ENCODE measurements at places on chromosomes 16 and 17.

DNA sequence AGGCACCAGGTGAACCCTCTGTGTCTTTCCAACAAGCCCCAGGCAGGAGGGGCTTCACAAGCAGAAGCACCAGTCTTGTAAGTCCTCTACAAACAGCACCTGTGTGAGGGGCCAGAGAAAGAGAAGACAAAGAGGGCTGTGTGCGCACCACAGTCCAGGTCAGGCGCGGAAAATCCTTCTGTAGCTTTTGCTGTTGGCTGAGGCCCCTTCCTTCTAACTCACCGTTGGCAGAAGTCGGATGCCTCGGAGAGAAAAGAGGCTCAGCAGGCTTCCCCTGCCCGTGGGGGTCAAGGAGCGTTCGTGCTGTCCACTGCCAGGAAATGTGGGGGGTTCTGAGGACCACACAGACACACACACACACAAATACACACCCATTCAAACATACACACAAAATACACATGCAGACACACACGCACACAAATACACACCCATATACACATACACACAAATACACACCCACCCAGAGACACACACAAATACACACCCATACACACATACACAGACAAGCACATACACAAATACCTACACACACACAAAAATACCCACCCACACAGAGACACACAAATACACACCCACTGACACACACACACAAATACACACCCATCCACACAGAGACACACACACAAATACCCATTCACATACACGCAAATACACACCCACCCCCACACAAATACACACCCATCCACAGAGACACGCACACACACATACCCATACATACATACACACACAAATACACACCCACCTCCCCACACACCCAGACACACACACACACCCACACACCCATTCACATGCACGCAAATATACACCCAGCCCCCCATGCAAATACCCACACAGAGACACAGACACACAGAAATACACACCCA, 6.8 kb downstream of the ZG16B start:
- no peaks in the 10 kb centered on the region for H3K36me3 ChIP-seq
- DNase-seq, result no peak
- H3K27ac ChIP-seq, result no peak overlapping the region

DNA sequence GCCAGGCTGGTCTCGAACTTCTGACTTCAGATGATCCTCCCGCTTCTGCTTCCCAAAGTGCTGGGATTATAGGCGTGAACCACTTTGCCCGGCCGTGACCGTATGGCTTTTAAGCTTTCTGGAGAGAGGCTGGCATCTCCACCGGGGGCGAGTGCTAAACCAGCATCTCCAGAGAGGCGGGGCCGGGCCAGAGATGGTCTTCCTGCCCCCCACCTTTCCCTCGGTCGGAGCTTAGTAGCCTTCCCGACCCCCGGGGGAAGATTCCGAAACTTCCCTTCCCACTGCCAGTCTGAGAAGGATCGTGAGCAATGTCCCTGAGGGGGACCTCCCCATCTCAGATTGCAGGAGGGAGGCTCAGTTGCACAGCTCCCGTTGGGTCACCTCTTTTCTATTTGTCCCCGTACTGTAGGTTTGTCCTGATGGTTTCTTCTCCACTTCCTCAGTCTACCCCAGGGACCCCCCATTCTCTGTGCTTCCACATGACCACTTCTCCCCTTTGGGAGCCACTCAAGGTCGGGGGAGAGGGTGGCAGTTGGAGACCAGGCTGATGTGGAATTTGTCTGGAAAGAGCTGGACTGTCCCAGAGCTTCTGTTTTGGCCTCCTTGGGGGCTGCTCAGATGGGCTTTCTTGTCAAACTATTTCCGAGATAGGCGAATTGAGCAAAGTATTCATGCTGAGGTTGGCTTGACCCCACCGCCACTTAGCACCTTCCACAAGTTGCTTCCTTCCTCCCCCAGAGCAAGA, 18.2 kb downstream of the IGF2BP1 start:
- H3K27me3 ChIP-seq, result no peaks in the 10 kb centered on the region
- no peak overlapping the region for H3K4me3 ChIP-seq
- no peaks in the 10 kb centered on the region for H3K36me3 ChIP-seq
- DNase-seq, result peak; percentile 3

- no peak overlapping the region for H3K4me3 ChIP-seq
- no peak for DNase-seq
- H3K36me3 ChIP-seq, result peaks cover 75% of the 10 kb centered on the region
- no peak overlapping the region for H3K27ac ChIP-seq
- peaks cover 3% of the 10 kb centered on the region for H3K4me1 ChIP-seq
- H3K27me3 ChIP-seq, result no peaks in the 10 kb centered on the region
Observed at GRCh38 chr17:82252511-82253178, 20.9 kb downstream of the CSNK1D start.

DNA sequence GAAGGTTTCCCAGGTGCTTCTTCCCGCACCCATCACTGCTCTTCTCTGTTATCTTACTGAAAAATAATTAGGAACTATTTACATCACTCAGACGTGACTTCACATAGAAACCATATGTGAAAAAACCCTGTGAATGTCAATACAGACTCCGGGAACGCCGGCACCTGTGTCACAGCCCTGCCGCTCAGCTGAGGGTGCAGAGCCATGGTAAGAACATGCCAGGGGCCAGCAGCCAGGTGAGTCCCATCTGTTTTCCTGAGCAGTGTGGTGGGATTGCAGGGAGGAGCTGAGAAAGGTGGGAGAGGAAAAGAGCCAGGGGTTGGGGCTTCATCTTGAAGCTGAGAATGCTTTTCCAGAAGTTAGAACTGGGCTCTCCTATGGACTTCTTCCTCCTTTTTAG, 13.7 kb downstream of the FOXF1 start:
- peaks cover 2% of the 10 kb centered on the region for H3K4me1 ChIP-seq
- no peak overlapping the region for H3K4me3 ChIP-seq
- H3K27me3 ChIP-seq, result peaks cover 83% of the 10 kb centered on the region
- DNase-seq, result no peak
- H3K36me3 ChIP-seq, result no peaks in the 10 kb centered on the region

DNA sequence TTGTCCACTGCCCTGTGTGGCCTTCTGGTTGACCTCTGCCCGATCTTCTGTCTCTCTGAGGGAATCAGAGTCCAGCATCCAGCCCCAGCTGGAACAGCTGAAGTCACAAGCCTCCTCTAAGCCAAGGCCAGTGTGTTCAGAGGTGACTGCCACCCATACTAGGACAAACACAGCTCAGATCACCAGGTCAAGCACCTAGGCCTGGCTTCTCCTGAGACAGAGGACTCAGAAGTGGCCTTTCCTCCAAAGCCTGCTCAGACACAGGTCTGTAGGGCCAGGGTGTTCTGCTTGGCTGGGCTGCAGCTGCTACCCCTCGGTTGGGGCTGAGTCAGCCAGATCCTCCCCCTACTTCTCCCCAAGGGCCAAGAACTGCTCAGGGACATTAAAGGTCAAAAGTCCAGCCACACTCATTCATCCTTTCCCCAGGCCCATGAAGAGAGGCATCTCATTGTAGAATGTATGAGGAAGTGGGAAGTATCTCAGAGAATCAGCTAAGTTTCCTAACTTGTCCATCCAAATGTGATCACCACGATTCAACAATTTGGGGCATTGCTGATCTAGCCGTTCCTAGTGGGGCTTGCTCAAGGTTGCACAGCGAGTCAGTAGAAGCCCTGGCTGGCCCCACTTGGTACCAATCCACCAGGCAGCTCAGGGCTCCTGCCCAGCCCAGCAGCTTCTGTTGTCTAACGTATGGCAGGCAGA, 7.6 kb downstream of the SLC46A1 start:
- peaks cover 59% of the 10 kb centered on the region for H3K36me3 ChIP-seq
- H3K27me3 ChIP-seq, result no peaks in the 10 kb centered on the region
- no peak overlapping the region for H3K4me3 ChIP-seq
- no peaks in the 10 kb centered on the region for H3K4me1 ChIP-seq

- H3K4me3 ChIP-seq, result peak overlapping the region; percentile 48
- H3K36me3 ChIP-seq, result peaks cover 26% of the 10 kb centered on the region
- peaks cover 72% of the 10 kb centered on the region for H3K4me1 ChIP-seq
- peak; percentile 51 for DNase-seq
- H3K27me3 ChIP-seq, result no peaks in the 10 kb centered on the region
Observed at GRCh38 chr17:76271669-76272540, 6.8 kb downstream of the UBALD2 start.

DNA sequence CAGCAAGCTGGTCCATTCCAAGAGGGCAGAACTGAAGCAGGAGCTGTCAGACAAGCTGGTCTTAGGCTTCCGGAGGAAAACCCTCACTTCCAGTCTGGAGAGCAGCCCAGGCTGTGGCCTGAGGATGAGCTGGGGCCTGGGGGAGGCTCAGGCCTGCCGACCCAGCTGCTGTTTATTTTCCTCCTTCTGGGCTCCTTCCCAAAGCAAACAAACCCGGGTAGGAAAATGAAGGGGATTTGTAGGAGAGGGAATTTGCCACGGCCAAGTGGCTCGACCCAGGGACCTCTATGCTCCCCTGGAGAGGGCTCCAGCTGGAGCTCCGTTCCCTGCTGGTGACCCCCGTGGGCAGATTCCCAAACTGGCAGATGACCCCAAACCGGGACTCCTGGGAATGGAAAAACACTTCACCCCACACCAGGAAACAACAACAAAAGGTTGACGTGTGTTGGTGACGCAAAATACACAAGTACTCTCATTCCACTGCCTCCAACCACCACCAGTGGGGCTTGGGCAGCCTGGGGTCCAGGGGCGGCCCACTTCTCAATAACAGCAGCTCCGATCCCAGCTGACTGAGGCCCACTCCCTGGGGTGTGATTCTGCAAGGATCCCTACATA, 8.8 kb downstream of the JUP start:
- no peak overlapping the region for H3K4me3 ChIP-seq
- peak; percentile 98 for DNase-seq
- no peaks in the 10 kb centered on the region for H3K27me3 ChIP-seq

- H3K4me3 ChIP-seq, result no peak overlapping the region
- no peak for DNase-seq
- H3K27ac ChIP-seq, result no peak overlapping the region
- peaks cover 14% of the 10 kb centered on the region for H3K4me1 ChIP-seq
- H3K36me3 ChIP-seq, result no peaks in the 10 kb centered on the region
Observed at GRCh38 chr17:78291944-78292910, 60.8 kb downstream of the TMEM235 start.

DNA sequence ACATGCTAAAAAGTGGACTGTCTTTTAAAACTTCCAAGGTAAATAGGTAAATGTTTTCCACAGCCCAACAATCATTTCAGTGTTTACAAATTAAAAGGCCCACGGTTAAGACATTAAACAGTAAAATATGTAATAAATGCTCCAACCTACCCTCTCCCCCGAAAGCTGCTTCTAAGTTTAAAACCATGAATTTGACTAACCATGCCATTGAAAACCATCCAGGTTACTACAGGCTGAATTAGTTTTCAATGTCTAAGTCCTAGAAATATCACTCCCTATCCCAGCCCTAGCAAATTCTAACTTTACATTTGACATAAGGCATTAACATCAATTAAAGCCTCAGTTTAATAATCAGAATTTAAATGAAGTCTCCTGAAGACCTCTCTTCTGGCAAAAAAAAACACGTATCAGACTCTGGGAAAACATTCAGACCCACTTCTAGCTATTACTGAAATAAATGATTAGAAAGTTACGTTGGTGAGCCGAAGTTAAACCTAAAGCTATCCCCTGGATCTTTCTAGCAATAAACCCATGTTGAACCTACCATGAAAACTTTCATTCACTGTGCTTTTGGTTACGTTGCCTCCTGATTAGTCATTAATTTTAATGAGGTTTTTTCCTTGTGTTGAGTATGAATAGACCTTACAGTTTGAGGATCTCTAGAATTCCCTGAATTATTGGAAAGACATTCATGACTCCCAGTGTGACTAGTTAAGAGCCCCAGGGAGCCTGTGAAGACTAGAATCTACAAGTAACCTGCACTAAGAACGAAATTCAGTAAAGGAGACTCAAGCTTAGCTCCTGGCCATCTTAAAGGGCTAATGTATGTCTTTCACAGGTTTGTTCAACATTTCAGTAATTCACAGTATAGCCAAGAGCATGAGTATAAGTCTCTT, 1.7 kb upstream of the POLG2 start:
- DNase-seq, result no peak
- peaks cover 51% of the 10 kb centered on the region for H3K36me3 ChIP-seq
- no peaks in the 10 kb centered on the region for H3K27me3 ChIP-seq
- H3K4me3 ChIP-seq, result no peak overlapping the region
